Tracheal epithelial cell (primary cell): ENCODE measurements at places on chromosomes 1 and 21. TPM values are rescaled to one million over a fixed set of nuclear protein-coding genes. Genes with fewer than 3 reads are reported as not detected.

The S100A14 gene
- total RNA-seq: 685 and 1,926 TPM in 2 replicates

The SIK1 gene
- total RNA-seq: 7.0 and 21.5 TPM in 2 replicates

The ADCY10 gene
- not detected in 2 replicates for total RNA-seq

The KRTAP21-2 gene
- total RNA-seq: not detected in 2 replicates

The CELA2A gene
- total RNA-seq: not detected in 2 replicates

The NR1I3 gene
- total RNA-seq: not detected in 2 replicates

The CRNN gene
- total RNA-seq: 0.72 and 0.85 TPM in 2 replicates

The UBXN10 gene
- 0.24 TPM in 1 of 2 replicates, not detected in the other for total RNA-seq

The CNR2 gene
- total RNA-seq: not detected in 2 replicates

The ARHGEF16 gene
- 21.0 and 34.1 TPM in 2 replicates for total RNA-seq

The PEX19 gene
- total RNA-seq: 29.2 and 44.3 TPM in 2 replicates

The PEX14 gene
- 7.0 and 16.6 TPM in 2 replicates for total RNA-seq

The SPATA1 gene
- 0.21 and 0.72 TPM in 2 replicates for total RNA-seq

The NMNAT2 gene
- under 0.01 and 0.21 TPM in 2 replicates for total RNA-seq

The DISP3 gene
- under 0.01 and 1.2 TPM in 2 replicates for total RNA-seq

The UBASH3A gene
- total RNA-seq: not detected in 2 replicates

The VAV3 gene
- total RNA-seq: 0.96 and 24.9 TPM in 2 replicates

The UBR4 gene
- total RNA-seq: 81.0 and 91.6 TPM in 2 replicates
